Activated CD8-positive, alpha-beta memory T cell treated with anti-CD3 and anti-CD28 coated beads, Interleukin-2, amount 10 ng/mL, durations not matched to agents 7 days and 5 days (primary cell): ENCODE measurements at places on chromosomes 12 and 14. TPM values are rescaled to one million over a fixed set of nuclear protein-coding genes. Genes with fewer than 3 reads are reported as not detected.

GRCh38 chr12:124630791-124631313 is 63.4 kb upstream of the NCOR2 start:
- peaks cover 5% of the 10 kb centered on the region for H3K27me3 ChIP-seq
- DNase-seq: no peak
- H3K4me1 ChIP-seq: no peaks in the 10 kb centered on the region

- DNase-seq: no peak
- H3K27ac ChIP-seq: no peak overlapping the region
- no peak overlapping the region for H3K4me3 ChIP-seq
- no peaks in the 10 kb centered on the region for H3K4me1 ChIP-seq
These were observed 25.0 kb upstream of the HSPB8 start for GRCh38 chr12:119153477-119154434.

DNA sequence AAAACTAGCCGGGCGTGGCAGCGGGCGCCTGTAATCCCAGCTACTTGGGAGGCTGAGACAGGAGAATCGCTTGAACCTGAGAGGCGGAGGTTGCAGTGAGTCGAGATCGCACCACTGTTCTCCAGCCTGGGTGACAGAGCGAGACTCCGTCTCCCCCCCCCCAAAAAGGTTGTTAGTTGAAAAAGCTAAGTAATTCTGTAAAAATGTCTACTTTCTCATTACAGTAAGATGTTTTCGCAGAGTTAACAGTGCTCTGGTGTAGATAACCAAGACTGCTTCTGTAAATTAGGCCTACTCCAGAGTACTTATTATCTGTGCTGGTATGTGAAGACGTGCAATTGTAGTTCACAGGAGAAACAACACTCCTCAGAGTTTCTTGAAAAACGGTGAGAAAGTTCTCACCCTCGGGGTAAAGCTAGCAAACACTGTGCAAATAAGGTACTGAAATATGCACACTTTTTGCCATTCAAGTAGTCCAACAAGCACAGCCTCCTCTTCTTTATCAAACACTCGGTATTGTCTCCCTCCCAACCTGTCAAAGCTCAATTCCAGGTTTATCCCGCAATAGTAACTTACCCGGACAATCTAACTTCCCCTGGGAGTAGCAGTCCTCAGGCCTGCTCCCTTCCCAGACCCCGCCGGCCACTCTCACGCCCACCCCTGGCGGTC is 974 bp downstream of the BTBD7 start:
- H3K27me3 ChIP-seq: no peaks in the 10 kb centered on the region
- no peak for DNase-seq
- peak overlapping the region; percentile 92 for H3K4me3 ChIP-seq
- peak overlapping the region; percentile 86 for H3K27ac ChIP-seq

GRCh38 chr14:101561145-101561896 is at the start of gene DIO3:
DIO3 (plus strand) TSS chr14:101561495.
- peaks cover 65% of the 10 kb centered on the region for H3K27me3 ChIP-seq
- peak within 1 kb of the TSS; percentile 49 for H3K27ac ChIP-seq
- H3K4me1 ChIP-seq: peaks cover 2% of the 10 kb centered on the region
- no peak for DNase-seq

GRCh38 chr14:57526942-57527341 is 33.3 kb upstream of the CCDC198 start:
- no peaks in the 10 kb centered on the region for H3K27me3 ChIP-seq
- no peak overlapping the region for H3K27ac ChIP-seq

GRCh38 chr14:68774771-68775613 is 17.9 kb downstream of the ZFP36L1 start:
- no peak overlapping the region for H3K4me3 ChIP-seq
- H3K27ac ChIP-seq: no peak overlapping the region
- H3K27me3 ChIP-seq: no peaks in the 10 kb centered on the region
- H3K36me3 ChIP-seq: peaks cover 8% of the 10 kb centered on the region
- H3K4me1 ChIP-seq: peaks cover 32% of the 10 kb centered on the region
- no peak for DNase-seq

DNA sequence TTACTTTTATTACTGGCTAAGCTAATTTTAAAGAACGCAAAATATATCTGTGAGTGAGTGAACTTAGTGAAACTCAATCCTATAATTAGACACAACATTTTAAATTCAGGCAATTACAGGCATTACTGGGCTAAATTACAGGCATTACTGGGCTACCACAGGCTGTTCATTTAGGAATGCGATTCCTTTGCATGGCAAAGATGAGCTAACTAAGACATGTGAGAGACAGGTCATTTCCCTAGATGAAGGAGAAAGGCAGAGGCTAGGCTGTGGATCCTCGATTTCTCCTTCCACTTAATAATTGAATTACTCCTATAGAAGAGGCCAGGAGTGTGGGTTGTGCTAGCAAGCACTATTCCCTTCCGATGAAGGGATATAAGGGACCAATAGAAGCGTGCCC is 429.4 kb upstream of the LMO3 start:
- H3K4me3 ChIP-seq: no peak overlapping the region
- no peak overlapping the region for H3K27ac ChIP-seq
- H3K27me3 ChIP-seq: no peaks in the 10 kb centered on the region

MYF5 gene
- not detected for total RNA-seq

- DNase-seq: peak; percentile 59
- no peaks in the 10 kb centered on the region for H3K27me3 ChIP-seq
- H3K36me3 ChIP-seq: peaks cover 53% of the 10 kb centered on the region
- H3K4me3 ChIP-seq: peak overlapping the region; percentile 92
- peaks cover 43% of the 10 kb centered on the region for H3K4me1 ChIP-seq
These were observed 34.4 kb downstream of the WBP11 start for GRCh38 chr12:14768823-14769405.
